ENCODE measurements at places on chromosomes 2 and 18. TPM values are rescaled to one million over a fixed set of nuclear protein-coding genes. Genes with fewer than 3 reads are reported as not detected.

GRCh38 chr18:76662626-76663025, 159.7 kb upstream of the ZNF236 start:
- no peak for DNase-seq

- no peak for DNase-seq
These were observed 117.5 kb downstream of the ESCO1 start for GRCh38 chr18:21483051-21483450.

DNA sequence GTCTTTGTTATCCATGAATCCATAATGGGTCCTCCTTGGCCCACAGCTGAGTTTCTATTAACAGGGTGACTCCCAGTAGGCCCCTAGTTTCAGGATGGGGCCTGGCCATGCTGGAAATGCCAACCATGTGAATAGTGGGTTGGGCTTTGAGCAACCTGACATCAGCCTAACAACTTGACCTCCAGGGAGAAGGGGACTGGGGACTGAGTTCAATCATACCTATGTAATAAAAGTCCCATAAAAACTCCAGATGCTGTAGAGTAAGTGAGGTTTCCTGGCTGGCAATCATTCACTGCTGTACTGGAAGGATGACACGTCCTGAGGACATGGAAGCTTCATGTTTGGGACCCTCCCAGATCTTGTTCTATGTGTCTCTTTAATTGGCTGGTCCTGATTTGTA, 7.9 kb downstream of the REV1 start:
- DNase-seq: peak; percentile 39

DNA sequence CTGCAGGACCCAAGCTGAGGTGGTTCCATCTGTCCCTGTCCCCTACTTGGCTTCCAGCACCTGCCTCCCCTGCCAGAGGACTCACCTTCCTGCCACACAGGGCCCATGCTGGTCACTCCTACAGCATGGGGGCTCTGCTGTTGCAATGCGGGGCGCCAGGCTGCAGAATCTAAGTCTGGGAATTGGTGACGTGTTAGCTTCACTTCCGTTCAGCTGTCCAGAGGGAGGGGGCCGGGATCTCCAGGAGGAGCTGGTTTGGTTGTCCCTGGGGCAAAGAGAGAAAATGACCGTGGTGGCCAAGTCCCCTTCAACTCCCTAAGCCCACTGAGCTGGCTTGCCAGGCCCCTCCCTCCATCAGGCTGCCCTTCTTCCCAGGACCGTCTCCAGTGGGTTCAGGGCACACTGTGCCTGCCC, 69.5 kb downstream of the IL1R2 start:
- no peak for DNase-seq

Gene DYTN
- not detected for total RNA-seq

Gene ERCC3
- total RNA-seq: 28.5 TPM

DNA sequence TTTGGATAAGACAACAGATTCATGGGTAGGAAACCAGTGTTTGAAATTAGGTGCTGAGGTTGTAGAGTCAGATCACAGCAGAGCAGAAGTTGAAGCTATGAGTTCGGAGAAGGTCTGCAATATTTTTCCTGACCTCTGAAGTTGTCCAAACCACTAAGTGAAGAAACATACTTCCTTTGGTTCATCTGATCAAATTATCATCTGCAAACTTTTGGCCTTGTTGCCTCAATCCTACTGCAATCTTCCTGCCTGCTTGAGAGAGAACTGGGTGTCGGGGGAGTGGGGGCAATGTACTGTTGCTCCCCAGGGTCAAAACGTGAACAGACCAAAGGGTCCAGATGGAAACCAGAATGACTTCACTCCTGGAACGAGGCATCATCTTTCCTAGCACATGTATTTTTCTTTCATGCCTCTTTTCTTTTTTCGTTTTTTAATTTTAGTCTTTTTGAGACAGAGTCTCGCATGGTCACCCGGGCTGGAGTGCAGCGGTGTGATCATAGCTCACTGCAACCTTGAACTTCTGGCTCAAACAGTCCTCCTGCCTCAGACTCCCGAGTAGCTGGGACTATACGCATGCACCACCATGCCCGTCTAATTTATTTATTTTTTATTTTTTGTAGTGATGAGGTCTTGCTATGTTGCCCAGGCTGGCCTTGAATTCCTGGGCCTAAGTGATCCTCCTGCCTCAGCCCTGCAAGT, 42.7 kb downstream of the RAB31 start:
- DNase-seq: no peak

All from body of pancreas (tissue), 4 donors.